Stimulated activated CD4-positive, alpha-beta T cell treated with anti-CD3 and anti-CD28 coated beads, Interleukin-12 subunit alpha, Interleukin-12 subunit beta, amount 100 ng/mL, for 24 hours (primary cell): ENCODE measurements at places on chromosomes 16 and 17.

GRCh38 chr17:73234736-73235135 lies 26.9 kb downstream of the CPSF4L start:
- no peak for DNase-seq

- no peak for DNase-seq
Measured at GRCh38 chr16:67708368-67708771, 10.7 kb downstream of the GFOD2 start.

DNA sequence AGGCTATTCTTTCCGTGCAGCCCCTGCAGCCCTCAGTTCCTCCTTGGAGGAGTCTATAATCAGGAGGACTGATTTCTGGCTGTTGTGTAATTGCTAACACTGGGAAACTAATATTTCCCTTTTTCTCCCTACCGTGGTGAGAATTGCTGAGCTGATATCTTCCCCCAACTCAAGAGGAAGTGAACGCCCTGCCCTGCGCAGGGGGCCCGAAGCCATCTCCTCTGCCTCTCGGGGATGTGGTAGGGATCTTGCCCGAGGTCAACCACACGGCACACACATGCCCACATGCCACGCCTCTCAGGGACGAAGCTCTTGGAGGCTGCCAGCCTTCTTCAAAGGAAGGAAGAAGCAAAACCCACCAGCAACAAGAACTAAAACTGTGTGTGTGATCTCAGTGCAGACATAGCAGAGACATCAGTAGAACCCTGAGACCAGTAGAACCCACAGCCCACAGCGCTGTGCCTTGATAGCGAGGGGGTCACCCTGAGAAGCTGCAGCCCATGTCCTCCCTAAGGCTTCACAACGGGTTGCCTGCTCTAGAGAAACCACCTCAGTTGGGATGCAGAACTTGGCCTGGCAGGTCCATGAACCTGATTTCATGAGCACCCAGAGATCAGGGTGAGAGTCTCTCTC lies 8.9 kb upstream of the ULK2 start:
- no peak for DNase-seq

DNA sequence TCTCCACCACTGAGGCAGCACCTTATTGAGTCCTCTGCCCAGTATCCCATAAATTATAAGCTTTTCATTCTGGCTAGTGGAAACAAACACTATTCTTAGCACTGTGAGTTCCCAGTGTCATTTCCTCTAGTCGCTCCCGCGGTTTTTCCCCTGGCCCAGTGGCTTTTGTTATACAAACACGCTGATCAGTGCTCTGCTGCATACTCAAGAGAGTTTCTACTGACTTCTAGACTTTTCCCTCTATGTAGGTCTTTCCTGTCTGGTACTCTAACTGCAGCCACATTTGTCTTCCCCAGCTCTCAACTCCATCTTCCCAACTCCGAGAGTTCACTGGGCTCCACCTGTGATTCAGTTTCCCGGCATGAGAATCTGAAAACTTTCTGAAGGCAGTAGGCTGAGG lies 556.6 kb upstream of the SALL1 start:
- no peak for DNase-seq

DNA sequence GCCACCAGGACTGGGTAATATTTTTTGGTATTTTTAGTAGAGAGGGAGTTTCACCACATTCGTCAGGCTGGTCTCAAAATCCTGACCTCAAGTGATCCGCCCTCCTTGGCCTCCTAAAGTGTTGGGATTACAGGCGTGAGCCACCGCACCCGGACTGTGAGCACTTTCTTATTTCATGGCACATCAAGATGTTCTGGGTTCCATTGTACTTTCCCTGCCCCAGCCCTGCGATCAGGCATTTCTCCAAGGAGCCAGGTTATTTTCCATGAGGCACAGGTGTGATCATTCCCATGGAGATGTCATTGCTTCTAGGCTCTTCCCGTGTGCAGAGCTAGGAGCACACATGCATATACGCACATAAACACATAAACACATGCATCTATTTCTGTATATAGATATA lies 2.6 kb upstream of the ANKRD40CL start:
- DNase-seq: no peak

DNA sequence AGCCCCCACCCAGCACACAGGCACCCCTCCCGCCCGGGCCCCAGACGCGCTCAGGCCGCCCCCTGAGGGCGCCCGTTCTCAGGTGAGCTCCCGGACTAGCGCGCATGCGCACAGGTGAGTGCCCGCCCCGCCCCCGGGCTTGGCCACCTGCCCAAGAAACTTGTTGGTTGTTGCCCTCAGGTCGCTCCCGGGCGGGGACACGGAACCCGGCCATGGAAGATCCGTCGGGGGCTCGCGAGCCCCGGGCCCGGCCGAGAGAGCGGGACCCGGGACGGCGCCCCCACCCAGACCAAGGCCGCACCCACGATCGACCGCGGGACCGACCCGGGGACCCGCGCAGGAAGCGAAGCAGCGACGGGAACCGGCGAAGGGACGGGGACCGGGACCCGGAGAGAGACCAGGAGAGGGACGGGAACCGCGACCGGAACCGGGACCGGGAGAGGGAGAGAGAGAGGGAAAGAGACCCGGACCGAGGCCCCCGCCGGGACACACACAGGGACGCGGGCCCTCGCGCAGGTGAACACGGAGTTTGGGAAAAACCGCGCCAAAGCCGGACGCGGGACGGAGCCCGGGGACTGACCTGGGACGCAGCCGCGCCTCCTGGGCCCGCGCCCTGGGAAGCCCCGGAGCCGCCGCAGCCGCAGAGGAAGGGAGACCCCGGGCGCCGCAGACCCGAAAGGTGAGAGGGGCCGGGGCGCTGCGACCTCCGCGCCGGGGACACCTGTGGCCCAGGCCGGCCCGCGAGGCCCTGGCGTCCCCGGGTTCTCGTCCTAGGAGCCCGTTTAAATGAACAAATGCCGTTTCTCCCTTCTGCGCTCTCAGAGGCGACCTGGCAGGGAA lies at the start of gene MARVELD3:
MARVELD3 (plus strand) TSS at position 167 of the 840 bp plus-strand sequence; CDS start at position 213, 46 bp downstream.
- no peak for DNase-seq
